RPMI8226 (cell line): ENCODE measurements at places on chromosomes 7 and 10.
A peak's percentile ranks its signal among the peaks of the same experiment; 100 is the strongest.

DNA sequence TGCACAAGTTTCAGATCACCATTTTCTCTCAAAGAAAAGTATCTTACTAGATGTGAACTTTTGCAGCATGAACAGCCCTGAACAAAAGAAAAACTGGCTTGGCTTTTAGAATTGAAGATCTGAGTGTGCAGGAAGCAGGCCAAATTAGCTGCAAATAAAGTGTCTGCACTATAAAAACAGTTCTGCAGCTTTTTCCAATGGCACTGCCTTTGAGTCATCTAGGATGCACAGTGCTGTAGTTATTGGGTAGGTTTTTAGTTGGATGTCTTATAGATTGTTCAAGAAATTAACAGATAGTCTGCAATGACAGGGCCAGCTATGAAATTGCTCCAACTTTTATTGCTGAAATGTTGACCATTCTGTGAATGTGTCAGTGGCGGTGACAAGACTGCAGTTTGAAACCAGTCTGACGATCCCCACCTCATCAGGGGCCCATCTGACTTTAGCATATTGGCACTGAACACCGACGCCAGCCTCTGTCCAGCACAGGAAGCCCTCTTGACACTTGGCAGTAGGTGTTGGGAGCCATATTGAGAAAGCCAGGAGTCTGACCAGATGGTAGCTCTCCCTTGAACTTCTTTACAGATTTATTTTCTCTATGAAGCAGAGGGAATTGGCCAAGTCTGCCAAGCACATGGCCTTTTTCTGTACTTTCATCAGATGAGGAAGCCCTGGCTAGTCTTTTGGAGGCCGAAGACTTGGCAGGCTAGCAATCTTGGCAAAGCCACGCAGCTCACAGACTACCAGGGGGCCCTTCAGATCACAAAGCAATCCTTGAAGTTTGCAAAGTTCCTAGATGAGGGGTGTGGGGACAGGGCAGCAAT, 490.6 kb downstream of the NEBL start:
- no peak for DNase-seq

DNA sequence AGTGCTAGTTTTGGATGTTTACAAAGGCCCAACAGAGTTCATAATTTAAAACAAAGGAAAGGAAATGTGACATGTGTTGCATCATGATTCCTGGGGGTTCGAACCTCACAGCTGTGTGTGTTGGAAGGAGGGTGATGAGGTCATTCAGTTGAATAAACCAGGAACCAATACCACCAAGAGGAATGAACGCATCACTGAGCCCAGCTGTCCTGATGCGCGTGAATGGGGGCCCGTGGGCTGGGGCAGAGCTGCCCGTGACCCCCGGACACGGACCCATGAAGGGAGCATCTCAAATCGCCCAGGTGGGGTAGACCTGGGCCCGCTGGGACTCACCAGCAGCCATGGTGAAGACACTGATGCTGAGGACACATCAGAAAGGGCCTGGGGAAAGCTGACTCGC, 33.0 kb downstream of the BRI3 start:
- DNase-seq, result no peak

DNA sequence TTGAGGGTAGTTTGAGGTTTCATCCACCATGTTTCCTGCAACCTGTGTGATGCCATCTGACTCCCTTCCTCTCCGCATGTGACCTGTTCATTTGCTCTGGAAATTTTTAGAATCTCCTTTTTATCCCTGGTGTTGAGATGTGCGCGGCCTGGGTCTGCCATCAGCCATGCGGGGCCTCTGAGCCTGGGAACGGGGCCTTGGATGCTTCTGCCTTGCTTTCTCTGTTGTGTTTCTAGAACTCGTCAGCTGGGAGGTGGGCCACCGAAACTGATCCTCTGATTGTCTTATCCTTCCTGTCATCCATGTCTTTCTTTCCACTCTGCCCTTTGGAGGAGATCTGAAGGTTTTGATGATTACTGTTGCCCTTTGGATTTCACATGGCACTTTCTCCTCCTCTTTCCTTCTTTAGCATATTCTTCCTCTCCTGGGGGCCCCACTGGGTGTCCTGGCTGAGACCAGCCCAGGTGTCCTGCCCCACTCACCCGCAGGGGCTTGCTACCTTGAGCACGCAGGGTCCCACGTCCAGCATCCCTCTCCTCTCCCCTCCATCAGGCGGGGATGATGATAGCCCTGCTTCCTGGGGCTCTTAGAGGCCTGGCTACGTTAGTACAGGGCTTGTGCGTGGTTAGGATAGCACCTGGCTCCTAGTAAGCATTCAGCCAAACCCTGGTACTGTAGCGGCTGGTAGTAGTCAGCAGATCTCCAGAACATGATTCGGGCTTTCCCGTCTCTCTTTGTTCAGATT, 29.9 kb downstream of the PPP2R2D start:
- DNase-seq, result no peak

DNA sequence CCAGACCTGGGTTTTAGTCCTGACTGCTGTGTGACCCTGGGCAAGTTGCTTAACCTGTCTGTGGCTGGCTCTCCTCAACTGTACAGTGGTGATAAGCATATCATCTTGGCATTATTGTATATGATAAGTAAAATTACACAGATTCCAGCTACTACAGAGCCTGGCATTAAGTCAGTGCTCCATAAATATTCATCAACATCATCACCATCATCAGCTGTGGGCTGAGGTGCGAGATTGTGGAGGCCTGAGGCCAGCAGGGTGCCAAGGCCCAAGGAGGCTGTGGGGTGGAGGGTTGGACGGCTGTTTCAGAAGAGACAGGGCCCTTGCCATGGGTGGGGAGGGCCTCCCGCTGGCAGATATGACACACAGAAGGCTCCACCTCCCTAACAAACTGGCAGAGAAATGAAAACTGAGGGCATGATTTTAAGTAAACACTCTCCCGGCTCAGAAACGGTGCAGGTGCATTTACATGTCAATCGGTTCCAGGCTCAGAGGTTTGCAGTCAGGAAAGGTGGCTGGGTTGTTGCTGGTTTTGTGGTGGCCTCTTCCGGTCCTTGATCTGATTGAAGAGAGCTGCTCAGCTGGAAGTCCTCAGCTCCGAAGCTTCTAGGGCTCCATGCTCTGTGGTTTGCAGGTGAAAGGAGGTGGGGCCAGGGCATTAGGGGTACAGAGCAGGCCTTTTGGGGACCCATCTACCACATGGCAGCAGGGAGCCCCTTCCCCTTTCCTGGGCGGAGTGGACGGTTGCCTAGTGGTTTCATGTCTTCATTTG, 10.2 kb downstream of the CRYGN start:
- DNase-seq, result peak; percentile 91

DNA sequence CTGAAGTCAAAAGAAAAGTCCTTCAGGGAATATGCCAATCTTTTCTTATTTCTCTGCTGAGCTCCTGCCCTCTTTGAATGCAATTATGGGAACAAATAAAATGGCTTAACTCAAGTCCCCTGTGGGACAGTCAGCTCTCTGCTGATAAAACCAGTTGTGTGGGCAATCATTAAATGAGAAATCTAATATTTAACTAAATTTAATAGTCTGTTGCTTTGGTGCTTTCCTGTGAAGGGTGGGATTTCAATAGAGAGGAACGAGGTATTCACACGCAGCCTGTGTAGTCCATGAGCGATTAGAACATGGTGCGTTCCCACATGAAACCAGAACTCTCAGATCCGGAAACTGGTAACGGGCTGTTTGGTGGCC, 138.4 kb downstream of the PAXIP1 start:
- DNase-seq, result no peak

- no peak for DNase-seq
These were observed 4.2 kb downstream of the SUN1 start for GRCh38 chr7:836429-836828.

DNA sequence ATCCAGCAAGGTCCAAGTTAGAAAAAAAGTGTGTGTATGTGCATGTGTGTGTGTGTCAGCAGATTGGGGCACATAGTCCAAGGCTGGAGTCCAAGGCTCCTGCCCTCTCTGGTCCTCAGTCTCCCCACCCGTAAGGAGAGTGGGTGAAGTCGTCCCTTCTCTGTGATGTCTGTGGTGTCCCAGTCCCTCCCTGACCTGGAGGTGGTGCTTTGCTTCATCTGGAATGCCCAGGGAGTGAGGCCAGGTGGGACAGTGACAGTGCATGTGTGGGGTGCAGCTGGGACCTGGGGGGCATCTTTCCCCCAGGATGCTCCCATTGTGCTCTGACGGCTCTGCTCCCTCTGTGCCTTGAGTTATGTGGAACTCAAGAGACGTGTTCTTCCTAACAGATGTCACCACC, 18.0 kb downstream of the AQP1 start:
- no peak for DNase-seq

GRCh38 chr7:70907259-70908247, 224.4 kb upstream of the GALNT17 start:
- DNase-seq, result no peak

DNA sequence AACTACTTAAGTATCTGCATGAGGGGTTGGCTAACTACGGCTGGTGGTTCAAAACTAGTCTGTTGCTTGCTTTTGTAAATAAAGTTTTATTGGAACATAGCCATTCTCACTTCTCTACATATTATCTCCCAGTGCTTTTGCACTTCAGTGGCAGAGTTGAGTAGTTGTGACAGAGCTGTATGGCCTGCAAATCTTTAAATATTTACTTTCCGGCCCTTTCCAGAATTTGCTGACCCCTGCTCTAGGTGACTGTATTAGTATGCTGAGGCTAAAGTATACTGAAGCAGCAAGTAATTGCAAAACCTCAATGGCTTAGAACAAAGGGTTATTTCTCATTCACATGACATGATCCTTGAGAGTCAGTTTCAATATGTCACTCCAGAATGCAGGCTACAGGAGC, 78.3 kb downstream of the OTUD1 start:
- DNase-seq, result no peak

DNA sequence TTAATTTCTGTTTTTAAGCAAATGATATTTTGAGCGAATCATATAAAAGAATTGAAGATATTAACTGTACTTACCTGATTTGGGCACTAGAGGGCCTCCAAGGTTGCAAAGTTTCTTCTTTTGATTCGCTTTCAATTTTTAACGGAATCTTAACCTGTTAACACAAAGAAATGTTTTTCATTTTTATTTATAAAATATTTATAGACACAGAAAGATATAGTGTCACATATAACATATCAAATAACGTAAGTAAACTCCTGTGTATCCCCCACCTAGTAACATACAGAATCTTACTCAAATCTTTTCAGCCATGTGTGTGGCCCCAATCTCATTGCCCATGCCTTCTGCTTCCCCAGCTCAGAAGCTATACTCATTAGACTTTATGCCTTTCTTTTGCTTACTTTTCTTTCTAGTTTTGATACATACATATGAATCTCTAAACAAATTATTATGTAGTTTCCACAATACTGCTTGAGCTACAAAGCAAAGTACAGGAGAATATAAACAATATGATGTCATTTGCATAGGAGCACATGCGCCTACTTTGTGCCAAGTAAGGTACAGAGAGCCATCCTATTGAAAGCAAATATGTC, 49.5 kb upstream of the ZPBP start:
- DNase-seq, result peak; percentile 40

DNA sequence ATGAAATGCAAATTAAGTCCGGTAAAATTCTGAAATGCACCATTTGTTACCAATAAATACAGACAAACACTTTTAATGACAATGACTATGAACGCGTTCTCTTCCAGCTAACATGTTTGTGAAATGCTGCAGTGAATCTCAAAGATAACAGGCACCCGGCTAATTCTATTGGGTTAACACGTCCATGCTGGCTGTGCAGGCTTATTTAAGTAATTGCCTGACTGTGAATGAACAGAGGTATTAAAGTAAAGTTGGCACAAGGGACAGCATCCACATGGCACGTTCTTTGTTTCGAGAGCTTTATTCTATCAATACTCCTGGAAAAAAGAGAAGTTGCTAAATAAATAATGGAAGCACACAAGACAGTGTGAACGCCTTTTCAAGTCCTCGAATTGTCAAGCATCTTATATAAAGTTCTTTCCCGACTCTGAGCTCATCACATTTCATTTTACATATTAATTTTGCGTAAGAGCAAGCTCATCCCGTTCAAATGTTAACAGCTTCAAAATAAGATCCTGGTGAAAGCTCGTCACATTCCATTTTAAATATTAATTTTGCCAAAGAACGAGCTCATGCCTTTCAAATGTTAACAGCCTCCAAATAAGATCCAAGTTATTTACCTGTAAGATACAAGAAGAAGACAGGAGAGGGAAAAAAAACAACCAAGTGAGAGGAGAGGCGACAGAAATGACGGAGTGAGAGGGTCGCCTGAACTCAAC, 111.3 kb upstream of the RHEB start:
- peak; percentile 8 for DNase-seq

- DNase-seq, result no peak
These were observed 14.8 kb downstream of the SLC26A3 start for GRCh38 chr7:107788216-107788615.
